CD4-positive, alpha-beta T cell treated with Interleukin-4 for 1 hour (primary cell): ENCODE measurements at places on chromosomes 5 and 9.

- DNase-seq, result no peak
Measured at GRCh38 chr5:5330728-5331452, 91.6 kb upstream of the ICE1 start.

GRCh38 chr9:19812194-19812593, 23.4 kb upstream of the SLC24A2 start:
- DNase-seq, result no peak

DNA sequence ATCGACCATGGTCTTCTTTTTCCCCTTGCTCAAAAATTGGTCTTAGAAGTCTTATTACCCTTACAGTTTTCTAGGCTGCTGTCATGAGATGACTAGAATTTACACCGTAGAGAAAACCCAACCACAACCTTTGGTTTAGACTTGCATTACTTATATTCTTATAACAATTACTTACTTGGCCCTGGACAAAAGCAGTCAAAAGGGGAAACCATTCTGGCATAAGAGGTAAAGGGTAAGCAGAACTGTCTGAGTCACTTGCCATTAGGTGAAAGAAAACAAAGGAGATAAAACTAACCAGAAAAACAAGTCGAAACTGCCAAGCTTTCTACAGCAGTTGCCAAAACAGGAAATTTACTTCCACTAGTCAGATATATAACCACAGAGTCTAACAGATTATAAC, 17.9 kb downstream of the TMEM245 start:
- DNase-seq, result peak; percentile 74

DNA sequence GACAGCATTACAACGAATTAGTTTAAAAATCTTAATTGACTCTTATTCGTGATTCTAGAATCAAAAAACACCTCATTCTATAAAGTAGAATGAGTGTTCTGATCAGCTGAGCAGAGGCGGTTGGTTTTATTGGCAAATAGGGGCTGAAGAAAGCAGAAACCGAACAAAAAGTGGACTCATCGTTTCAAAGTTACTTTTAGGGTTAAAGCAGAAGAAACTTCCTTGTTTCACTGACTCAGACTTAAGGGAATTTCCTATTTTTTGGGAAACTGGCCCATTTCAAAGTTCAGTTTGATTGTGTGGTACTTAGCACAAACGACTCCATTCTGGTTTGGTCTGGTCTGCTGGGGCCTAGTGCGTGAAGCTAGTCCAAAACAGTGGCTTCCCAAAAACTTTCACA, 862 bp upstream of the NDUFB6 start:
- DNase-seq, result no peak

DNA sequence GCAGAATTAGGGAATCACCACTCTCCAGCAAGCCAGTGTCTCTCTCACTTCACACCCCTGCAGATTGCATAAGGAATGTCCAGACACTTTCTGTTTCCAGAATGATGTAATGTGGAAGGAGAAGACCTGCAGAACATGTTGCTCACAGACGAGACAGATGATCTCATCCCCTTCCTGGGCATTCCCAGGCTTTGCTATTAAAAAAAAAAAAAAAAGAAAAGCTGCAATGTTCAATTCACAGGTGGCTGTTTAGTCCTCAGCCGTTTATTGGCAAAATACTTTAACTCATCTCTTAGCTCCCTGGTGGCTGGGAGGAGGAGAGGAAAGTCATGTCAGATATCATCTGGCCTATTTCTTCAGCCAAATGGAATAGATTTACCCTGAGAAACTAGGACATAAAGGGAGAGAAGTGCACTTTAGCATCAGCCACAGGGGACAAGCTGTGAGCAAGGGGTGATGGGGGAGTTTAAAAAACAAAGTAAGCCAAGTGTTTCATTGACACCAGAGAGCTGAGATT, 95.9 kb upstream of the TNC start:
- DNase-seq, result no peak
